T-cell (primary cell): ENCODE measurements at places on chromosomes 12 and 14.

DNA sequence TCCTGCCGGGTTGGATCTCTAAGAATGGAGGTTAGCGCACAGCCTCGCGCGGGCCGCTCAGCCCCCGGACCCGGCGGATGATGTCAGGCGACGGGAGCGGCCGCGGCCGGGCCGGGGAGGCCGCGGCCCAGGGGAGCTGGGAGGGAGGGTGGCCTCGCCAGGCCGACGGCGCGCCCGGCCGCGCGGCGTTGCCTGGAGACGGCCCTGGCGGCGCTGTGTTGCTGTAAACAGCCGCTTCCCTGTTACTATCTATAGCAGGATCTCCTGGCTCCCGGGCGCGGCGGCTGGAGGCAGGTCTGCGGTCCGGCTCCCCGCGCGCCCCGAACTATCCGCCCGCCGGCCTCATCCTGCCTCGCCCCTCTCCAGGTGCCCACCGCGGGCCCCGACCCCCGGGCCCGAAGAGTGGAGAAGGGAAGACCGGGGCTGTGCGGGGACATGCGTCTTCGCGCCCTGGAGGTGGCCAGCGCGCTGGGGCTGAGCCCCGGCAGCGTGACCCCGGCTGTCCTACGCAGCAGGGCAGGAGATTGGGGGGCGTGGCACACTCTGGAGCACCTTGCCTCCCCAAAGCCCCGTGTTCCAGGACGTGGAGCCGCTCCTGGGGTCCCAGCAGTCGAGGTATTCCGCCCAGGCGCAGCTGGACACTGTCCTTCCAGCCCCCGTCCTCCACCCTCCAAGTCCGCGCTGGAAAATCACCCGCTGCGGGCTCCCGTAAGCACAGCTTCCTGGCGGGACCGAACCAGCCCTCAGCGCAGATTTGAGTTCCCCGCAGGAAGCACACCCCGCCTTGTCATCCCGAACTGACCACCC is 1.4 kb upstream of the FOS start:
- peak; percentile 67 for DNase-seq

DNA sequence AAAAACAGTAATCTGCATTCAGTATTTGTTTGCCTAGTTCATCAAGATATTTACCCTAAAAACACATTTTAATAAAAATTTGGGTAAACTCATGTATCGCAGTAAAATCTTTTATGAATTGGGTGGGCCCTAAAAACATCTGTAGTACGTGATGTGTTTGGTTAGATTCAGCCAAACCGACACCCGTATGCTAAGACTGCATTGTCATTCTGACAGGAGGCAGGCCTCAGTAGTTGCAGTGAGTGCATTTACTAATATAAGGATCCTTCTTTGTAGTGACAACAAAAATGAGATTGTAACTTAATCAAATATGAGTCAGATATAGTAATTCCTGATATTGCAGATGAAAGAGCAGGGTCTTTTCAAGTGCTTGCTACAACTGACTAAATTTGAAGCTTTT is 191.8 kb downstream of the SLC16A7 start:
- DNase-seq = no peak

GRCh38 chr14:80117876-80118275 is 93.4 kb downstream of the DIO2 start:
- no peak for DNase-seq

DNA sequence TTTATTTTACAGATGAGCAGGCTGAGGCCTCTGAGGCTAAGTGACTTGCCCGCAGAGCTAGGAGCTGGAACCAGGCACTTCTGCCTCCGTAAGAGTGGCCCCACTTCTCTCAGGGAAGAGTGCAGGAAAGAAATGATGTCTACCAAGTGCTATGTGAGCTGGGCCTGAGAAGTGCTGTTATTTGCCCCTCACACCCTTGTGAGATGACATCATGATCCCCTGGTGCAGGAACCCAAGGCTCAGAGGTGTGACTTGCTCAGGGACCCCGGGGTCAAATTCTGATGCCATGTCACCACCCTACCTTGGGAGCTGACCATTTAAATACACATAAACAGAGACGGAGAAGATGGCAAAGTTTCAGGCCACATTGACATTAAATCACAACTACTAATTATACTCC is 63.7 kb upstream of the DDX11 start:
- DNase-seq = no peak

GRCh38 chr12:46946137-46946536 is 120.3 kb upstream of the SLC38A4 start:
- no peak for DNase-seq

- DNase-seq = no peak
Observed at GRCh38 chr14:86203843-86204242, 673.9 kb downstream of the FLRT2 start.

DNA sequence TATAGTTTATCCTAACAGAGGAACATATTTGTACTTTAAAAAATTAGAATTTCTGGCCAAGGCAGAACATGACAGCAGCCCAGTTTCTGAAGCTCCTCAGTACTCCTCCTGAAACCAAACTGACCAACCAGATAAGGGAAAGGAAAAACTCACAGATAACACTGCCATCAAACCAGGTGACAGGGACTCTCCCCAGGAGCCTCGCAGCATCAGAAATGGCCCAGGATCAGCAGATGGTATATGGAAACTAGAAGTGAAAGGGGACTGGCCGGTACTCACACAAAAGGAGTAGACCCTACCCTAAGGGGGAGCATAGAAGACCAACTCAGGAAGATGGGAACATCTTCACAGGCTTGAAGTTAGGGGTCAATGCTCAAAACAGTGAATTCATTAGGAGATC is 22.0 kb downstream of the GALC start:
- no peak for DNase-seq

DNA sequence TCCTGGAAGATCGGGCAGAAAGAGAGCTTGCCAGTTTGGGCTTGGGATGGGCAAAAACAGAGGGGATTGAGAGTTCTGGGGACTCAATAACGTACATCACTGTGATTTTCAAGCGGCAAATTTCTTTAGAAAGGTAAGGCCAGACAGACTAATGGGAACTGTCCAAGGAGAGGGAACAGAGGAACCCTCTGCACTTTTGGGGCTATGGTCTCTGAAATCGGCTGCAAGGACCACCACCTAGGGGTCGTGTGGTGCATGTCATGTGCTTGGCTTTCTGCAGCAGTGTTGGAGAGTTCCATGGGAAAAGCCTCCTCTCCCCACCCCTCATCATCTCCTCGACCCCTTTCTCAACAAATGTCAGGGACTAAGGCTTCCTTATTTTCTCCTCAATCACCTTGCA is 79.6 kb downstream of the PPM1A start:
- DNase-seq = no peak

DNA sequence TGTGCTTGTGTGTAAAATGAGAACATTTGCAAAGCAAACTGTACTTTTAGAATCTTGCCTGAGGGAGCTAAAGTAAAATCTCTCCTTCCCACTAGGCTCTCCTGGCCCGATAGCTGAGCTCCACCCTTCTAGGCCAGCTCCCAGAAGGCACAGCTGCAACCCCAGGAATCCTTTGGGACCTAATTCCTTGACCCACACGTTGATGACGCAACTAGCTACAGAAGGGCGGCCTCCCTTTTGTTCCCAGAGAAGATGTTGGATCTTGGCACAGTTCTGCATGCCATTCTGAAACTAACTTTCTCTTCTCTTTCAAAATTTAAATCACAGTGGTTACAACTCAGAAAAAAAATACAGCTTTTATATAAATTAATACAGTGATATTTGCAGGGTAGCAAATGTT is 268.1 kb downstream of the EGLN3 start:
- DNase-seq = no peak

DNA sequence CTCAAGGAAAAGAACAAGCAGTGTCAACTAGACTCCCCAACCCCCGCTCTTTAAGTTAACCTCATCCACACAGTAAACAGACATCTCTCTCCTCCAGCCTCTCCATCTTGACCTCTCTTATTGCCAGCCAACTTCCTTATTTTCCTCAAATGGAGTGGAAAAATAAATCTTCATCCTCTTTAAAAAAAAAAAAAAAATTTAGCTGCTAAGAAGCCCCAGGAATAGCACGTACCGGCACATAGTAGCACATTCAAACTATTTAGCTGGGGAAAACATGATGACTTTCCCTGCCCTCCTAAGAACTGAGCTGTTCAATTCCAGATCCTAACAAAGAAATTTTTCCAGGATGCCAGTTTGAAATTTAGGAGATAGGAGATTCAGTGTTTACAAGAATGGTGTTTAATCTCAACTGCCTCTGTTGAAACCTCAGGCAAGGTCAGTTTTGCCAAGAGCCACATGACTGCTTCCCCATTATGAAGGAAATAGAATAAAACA is 90.8 kb downstream of the EPS8 start:
- DNase-seq = no peak

- no peak for DNase-seq
Observed at GRCh38 chr14:100723830-100724437, 2.8 kb upstream of the DLK1 start.

DNA sequence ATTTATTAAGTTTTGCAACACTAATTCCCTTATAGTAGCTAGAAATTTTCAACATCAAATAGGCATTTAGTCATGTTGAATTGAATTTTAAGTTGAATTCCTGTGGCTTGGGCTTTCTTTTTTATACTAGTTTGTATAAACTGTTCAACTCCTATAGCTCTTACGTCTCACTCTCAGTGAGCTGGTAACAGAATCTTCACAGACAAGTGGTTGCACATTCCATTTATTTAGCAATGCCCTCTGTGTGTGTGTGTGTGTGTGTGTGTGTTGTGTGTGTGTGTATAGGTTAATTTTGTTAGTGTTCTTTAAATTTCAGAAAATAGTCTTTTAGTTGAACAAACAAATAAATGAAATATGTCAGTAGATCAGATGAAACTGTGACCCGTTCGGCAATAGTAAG is 425.0 kb downstream of the NPAS3 start:
- DNase-seq = no peak

DNA sequence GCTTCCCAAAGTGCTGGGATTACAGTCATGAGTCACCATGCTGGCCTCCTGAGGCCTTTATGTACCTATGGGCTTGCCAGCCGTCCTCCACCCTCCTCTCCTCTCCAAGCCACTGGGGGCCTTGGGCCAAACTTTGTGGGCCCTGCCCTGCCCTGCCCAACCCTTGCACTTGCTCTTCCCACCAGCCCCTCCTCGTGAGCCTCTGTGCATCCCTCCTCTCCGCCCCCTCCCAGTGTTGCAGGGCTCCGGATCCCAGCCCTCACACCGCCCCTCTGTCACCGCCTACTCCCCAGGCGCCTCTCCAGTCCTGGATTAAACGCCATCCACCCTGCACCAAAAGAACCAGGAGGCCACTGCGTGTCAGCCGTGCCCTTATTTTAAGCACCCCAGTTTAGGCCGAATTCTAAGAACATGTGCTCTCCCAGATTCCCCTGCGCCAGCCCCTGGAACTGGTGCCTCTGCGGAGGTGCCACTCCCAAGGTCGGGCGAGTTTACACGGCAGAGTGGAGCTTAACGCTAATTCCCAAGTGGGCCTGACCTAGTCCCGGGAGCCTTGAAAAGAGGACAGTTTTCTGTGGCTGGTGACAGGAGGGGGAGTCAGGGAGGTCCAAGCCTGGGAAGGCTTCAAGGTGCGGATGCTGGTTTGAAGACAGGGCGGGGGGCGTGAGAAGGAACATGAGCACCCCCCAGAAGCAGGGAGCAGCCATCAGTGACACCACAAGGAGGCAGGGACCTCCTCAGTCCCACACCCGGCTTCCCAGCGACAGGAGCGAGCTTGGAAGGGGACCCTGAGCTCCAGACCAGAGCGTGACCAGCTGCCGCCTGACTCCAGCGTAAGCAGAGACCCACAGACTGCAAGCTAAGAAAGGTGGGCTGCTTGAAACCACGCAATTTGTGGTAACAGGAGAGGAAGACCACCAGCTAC is 21.2 kb upstream of the CDCA4 start:
- no peak for DNase-seq

DNA sequence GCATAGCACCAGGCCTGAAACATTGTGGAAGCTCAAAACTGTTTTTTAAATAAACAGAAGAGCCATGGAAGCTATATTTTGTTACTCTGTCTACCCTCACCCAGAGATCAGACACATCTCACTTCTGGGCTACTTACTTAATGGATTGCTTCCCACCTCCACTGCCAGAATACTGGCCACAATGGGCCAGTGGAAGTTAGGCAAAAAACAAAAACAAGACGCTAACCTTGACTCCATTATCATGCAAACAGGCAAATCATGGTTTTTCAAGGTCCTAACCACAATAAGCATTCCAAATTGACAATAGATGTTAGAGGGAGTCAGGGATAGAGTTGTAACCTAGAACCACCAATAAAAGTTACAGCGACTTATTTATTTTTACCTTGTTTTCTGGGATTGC is 52.7 kb upstream of the PTCSC3 start:
- DNase-seq = no peak

GRCh38 chr12:64057706-64058105 is 164.4 kb downstream of the KICS2 start:
- no peak for DNase-seq

- no peak for DNase-seq
Observed at GRCh38 chr12:41120211-41120610, 67.9 kb upstream of the PDZRN4 start.

GRCh38 chr12:104022786-104023185 is 27.2 kb downstream of the GLT8D2 start:
- DNase-seq = no peak

GRCh38 chr12:94863321-94864035 is 140.0 kb downstream of the NDUFA12 start:
- DNase-seq = no peak
